ENCODE measurements at places on chromosomes 2 and 18.

- no peak for DNase-seq
These were observed 151.5 kb downstream of the GALR1 start for GRCh38 chr18:77401173-77401572.

- no peak for DNase-seq
These were observed 286.6 kb downstream of the AGAP1 start for GRCh38 chr2:235780401-235780800.

- no peak for DNase-seq
These were observed 344.5 kb upstream of the TNP1 start for GRCh38 chr2:217204358-217204757.

- no peak for DNase-seq
These were observed 229.9 kb downstream of the AGPS start for GRCh38 chr2:177622521-177622920.

DNA sequence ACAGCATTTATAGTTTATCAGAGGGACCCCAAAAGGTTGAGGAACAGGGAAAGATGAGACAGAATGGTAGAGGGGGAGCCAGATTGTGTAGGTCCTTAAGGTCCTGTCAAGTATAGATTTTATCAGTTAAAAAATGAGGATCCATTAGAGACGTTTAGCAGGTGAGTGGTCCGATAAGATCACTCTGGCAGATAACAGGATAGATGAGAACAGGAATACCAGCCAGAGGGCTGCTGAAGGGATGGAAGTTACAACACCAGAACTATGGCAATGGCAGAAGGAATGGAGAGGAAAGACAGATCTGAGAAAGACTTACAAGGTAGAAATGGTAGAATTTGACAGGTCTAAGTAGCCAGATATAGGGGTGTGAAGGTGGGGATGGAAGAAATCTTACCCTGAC is 141.7 kb downstream of the CDH20 start:
- DNase-seq = no peak

DNA sequence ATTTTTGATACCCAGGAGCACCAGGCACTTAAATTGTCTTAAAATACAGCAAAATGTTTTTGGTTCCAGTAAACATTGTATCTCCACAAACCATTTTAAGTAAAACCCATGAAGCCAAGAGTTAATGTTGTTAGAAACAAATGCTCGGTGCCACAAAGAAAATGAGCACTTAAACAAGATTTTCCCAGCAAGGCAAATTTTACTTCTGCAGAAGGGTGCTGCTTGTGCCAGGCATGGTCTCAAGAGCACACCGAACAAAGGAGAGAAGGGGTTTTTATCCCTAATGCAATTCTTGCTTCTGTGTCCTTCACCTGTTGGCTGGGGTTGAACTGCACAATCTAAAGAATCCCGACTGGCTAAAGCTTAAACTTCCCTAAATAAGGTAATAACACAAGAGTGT is 286.7 kb downstream of the ADCYAP1 start:
- DNase-seq = no peak

DNA sequence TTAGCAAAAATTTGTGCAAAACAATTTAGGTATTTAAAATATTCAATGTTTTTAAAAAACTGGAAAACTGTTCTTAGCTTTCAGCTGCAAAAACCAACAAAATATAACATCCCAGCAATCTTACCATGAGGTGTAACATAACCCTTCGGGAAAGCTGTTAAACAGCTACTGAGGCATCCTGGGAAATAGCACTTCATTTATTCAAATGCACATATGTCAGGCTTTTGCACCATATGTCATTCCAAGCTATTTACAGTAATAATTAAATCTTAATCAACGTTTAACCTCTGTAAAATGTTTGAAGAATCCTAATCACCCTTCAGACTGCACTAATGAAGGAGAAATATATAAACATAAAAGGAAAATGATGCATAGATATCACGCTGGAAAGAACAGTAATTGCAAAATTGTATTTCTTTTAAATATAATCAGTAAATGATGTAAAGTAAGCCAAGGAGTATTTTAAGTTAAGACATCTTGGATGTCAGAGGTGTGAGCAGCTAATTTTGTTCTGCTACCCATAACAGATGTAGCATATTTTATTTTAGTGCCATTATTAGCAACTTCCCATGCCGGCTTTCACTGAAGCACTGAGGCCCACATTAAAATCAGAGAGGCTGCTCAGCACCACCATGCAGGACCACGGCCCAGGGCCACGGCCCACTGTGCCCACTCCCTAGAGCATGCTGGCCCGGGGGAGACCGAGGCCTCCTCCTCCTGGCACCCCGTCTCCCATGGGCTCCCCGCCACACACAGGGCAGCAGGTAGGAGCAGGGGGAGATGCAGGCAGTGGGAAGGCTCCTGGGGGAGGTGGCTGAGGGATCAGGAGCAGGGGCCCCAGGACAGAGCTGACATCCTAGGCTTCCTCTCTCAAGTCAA is 30.9 kb downstream of the EMX1 start:
- no peak for DNase-seq

- DNase-seq = no peak
These were observed 56.3 kb upstream of the NCKAP5 start for GRCh38 chr2:133624551-133624950.

DNA sequence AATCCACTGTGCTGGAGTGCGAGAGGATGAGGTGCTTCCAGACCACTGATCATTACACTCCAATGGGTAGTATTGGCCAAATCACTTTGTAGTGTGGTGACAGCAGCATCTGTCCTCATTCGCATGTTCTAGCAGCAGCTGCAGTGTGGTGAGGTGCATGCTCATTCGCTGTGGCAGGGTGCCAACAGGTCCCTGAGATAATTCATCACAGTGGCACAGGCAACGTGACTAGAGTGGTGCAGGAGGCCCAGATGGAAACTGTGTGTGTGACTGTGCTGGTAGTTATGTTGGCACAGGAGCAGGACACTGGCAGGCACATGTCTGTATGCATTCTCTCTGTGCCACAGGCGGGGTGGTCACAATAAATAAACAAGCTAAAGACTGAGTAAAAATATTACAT is 329.5 kb upstream of the SYT4 start:
- no peak for DNase-seq

DNA sequence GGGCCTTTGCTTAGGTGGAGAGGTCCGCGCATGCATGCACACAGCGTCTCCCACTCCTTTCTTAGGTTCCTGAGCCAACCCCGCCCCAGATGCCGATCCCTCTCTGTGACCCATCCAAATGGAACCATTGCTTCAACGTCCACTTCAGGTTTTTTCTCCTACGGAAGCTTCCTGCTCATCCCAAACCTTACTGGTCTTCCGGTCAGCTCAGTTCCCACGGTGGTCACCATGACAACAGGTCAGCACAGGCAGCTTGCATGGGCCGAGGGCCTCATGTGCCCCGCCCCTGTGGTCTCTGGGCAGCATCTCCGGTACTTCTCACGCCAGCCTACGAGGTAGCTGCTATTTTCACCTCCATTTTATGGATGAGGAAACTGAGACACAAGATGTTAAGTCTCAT is 163.7 kb downstream of the SOCS6 start:
- no peak for DNase-seq

GRCh38 chr18:62877411-62878221 is 162.3 kb downstream of the PHLPP1 start:
- DNase-seq = no peak

- DNase-seq = no peak
These were observed 216.0 kb downstream of the DSEL start for GRCh38 chr18:67300498-67300897.

- no peak for DNase-seq
These were observed 24.2 kb downstream of the CNRIP1 start for GRCh38 chr2:68295516-68295915.

DNA sequence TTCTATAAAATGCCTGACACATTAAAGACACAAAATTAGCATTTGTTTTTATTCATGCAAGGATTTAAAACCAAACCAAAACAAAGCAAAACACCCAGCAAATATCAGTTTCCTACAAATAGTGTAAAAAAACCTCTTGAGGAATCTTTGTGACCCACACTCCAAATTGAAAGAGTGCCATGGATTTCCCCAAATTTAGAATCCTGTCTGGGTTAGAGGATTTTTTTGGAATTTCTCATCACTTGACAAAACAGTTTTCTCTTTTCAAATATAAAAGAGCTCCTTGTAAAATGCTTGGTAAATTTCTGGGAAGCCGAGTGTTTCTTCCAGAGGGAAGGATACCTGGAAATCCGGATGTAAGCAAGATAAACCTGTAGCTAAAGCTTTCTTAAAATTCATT is 1.7 kb upstream of the FN1 start:
- no peak for DNase-seq

GRCh38 chr18:37124516-37124915 is 295.6 kb downstream of the KIAA1328 start:
- no peak for DNase-seq

GRCh38 chr2:221791844-221792243 is 219.7 kb upstream of the EPHA4 start:
- DNase-seq = no peak

- no peak for DNase-seq
These were observed 11.8 kb downstream of the PLEKHM3 start for GRCh38 chr2:208013285-208014178.
